ENCODE measurements at places on chromosomes 13 and 19.

DNA sequence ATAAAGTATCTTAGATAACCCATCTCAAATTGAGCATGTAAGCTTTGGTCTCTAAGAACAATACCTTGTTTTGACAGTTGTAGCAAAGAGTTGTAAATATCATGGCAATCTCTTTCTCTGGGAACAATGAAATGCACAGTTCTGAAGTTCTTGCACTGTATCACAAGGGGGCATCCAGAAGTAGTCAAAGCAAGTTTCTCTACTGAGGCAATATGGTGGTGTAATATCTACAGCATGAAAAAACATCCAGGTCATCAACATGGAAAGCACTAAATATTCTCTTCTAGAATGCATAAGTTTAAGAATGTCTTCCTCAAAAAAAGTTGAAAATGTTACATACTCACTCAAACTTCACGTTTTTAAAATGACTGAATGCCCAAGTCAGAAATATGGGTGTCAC is 19.6 kb downstream of the MTMR6 start:
- DNase-seq, result no peak

DNA sequence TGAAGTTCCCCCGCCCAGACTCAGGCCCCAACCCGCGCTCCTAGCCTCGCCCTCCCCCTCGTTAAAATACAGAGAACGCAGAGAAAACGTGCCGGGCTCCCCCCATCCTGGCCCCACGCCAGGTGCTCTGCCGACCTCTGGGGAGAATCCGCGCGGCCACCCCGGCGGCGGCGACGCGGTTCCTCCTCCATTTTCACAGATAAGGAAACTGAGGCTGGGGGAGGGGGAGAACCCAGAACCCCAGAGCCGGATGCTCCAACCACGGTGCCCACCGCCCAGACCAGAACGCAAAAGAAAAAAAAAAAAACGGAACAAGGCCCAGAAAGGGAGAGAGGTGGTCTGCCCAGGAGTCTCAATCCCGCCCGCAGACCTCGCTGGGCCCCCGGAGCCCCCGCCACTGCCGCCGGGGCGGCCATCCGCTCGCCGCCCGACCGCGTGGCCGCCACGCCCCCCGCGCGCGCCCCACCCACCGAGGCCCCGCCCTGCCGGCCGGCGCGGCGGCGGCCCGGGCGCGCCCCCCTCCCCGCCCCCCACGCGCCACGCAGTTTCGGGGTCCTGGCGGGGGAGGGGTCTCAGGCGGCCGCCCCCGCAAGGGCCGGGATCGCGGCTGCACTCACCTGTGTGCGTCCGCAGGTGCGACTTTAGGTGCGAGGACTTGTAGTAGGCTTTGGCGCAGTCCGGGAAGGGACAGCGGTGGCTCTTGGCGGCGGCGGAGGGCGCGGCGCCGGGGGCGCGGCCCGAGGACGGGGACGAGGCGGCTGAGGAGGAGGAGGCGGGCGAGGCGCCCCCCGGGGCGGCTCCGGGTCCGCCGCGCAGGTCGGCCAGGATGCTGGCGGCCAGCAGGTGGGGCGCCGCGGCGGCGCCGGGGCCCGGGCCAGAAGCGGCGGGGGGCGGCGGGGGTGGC is 703 bp downstream of the KLF16 start:
- peak; percentile 55 for DNase-seq

GRCh38 chr13:40288259-40288658 is 378.2 kb downstream of the FOXO1 start:
- no peak for DNase-seq

- DNase-seq, result peak; percentile 73
These were observed 6.5 kb upstream of the TIMM50 start for GRCh38 chr19:39474139-39474620.

DNA sequence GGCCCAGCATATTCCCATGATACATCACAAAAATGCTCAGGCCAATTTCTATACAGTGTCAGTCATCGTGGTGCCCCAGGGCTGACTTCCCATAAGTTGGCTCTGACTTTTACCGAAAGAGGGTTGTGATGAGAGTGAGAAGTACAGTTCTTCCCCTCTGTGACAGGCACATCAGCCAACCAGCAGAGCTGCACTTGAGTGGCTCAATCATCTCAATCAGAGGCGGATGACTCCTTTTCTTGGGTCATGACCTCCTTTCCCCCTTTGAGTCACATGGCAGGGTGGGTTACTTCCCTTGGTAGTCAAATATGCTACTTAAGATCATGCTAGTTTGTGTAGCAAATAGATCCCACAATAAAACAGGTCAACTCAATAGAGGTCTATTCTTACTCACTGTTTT is 6.9 kb upstream of the AMER2 start:
- DNase-seq, result no peak

- DNase-seq, result no peak
These were observed 117.7 kb upstream of the CACNA1A start for GRCh38 chr19:13623716-13624710.

GRCh38 chr19:6376512-6377190 is 918 bp upstream of the PSPN start:
- DNase-seq, result no peak

DNA sequence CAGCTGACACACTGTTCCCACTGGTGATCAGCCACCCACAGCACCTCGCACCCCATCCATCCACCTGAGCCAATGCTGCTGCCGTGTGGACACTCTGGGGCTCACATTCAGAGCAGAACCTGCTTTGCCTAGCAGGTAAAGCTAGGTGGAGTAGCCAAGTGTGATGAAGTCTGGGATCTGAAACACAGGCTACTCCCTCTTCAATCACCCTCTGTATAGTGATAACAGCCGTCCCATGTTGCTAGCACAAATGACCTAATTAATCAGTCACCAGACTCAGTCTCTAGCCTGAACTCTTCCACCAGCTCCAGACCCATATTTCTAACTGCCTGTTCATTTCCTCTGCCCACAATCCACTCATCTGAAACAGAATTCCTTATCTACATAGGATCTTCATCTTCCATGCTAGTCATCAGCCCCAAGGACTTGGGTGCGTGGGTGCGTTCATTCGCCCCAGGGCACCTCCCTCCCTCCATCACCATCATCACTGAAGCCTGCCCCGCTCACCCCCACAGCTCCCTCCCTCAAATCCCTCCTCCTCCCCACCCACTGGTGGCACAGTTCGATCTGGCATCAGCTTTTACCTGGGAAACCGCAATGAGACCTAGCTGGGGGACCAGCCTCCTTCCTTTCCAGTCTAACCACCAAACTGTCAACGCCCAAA is 19.8 kb downstream of the STK24 start:
- peak; percentile 52 for DNase-seq

- DNase-seq, result no peak
These were observed 724 bp upstream of the ZNF780A start for GRCh38 chr19:40091205-40092129.

- no peak for DNase-seq
These were observed 862.6 kb downstream of the DIAPH3 start for GRCh38 chr13:59301174-59301567.

DNA sequence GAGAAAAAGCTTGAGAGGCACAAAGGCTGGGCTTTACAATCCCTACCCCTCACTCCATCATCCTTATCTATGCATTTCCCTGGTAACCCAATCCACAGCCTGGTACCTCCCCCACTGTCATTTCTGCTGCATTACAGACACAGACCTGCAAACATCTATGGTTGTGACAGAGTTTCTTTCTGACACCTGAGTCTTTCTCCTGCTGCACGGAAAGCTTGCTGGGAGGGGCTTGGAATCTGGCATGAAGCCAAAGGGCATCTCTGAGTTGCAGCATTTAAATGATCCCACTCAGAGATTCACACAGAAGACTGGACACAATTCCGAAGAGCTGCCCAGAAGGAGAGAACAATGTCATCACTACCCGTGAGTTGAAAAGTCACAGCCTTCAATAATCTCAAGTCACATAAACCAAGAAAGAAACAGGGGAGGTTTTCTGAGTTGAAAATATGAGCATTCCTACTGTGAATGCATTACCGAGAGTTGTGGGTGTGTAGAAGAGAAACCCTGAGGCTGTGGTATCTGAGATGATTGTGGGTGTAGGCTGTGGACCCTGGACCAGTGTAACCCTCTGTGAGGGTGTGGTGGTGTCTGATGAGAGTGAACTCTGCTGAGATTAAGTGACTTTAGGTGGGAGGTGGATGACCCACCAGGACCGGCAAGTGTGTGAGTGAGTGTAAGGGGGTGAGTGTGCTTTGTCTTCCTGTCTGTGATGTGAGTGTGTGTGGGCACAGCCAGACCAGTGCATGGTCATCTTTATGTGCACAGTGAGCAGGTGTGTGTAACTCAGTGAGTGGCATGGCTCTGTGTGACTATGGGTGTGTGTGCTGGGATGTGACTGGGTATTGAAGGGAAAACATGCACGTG is at the start of gene LGALS14:
Gene LGALS14 (plus strand): TSS at position 301 of the 864 bp plus-strand sequence. CDS start 48 bp downstream, at position 349.
- no peak for DNase-seq

- no peak for DNase-seq
These were observed 202.4 kb downstream of the ITGBL1 start for GRCh38 chr13:101654883-101655282.

- DNase-seq, result no peak
These were observed 1730.2 kb downstream of the OLFM4 start for GRCh38 chr13:54758795-54759194.

GRCh38 chr13:113468472-113469201 is 15.3 kb upstream of the ADPRHL1 start:
- no peak for DNase-seq

GRCh38 chr13:77565635-77566034 is 30.1 kb downstream of the SCEL start:
- DNase-seq, result no peak

DNA sequence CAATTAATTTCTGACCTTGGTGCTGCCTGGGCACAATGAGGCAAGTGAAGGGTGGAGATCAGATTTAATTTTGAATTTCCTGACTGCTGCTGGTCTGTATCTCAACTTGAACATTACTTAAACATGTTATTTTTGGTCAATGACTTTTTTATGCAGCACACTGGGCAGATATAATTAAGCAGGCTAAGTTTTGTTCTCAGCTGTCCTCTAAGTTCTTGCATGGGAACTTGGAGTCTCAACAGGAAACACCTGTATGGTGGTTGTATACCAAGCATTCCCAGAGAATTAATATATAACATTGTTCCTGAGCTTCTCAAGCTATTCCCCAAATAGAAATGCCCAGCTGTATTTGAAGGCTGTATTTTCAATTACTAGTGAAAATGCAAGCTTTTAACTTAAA is 113.5 kb upstream of the EDNRB start:
- DNase-seq, result no peak

GRCh38 chr13:19981685-19982238 is 23.2 kb downstream of the ZMYM2 start:
- no peak for DNase-seq

- DNase-seq, result peak; percentile 36
These were observed 1.1 kb downstream of the PPP1R12C start for GRCh38 chr19:55116232-55116858.

DNA sequence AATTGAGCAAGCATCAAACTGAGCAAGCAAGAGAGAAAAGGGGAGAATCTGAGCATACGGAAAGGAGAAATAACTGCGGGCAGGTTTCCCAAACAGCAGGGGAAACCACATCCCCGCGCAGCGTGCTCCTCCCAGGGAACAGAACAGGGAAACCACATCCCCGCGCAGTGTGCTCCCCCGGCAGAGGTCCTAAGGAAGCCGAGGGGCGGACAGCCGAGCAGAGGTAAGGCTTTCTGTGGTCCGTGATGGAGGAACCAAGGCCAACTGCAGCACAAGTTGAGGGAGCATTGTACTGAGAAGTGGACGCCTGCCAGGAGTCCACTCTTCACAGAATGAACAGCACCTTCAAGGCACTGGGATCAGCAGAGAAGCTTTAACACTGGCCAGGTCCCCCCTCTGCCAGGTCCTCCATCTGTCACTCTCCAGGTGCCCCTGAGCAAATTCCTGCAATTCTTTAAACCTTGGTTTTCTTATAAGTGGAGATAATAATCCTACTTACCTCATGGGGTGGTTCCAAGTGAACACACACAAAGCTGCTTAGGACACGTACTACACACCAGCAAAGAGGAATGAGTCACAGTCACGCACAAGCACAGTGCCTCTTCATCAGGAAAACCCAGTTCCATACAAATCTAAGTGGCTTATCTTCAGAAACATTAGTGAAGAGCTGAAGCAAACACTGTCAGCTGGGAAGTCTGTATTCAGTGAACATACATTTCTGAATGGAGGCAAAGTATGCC is 23.0 kb upstream of the LAMP1 start:
- DNase-seq, result no peak

DNA sequence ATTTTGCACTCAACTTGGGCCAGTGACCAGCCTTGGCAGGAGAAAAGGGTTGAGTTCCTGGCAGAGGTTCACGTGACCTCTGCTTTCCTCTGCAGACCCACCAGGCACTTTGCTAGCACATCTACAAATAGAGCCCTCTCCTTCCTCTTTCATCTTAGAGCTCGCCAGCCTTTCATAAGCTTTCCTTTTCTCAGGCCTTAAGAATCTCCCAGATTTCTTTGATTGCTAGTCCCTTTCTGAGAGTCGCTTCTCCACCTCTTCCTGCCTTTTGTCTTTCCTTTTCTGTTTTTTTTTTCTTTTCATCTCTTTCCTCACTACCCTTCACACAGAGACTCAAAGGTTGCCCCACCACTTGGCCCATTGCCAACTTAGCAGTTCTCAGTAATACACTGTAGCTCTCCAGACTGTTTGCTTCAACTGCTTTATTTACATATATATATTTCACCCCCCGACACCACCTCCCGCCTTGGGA is 375.7 kb upstream of the SPRY2 start:
- no peak for DNase-seq

- peak; percentile 48 for DNase-seq
These were observed 9.8 kb upstream of the CIRBP start for GRCh38 chr19:1259206-1259875.

DNA sequence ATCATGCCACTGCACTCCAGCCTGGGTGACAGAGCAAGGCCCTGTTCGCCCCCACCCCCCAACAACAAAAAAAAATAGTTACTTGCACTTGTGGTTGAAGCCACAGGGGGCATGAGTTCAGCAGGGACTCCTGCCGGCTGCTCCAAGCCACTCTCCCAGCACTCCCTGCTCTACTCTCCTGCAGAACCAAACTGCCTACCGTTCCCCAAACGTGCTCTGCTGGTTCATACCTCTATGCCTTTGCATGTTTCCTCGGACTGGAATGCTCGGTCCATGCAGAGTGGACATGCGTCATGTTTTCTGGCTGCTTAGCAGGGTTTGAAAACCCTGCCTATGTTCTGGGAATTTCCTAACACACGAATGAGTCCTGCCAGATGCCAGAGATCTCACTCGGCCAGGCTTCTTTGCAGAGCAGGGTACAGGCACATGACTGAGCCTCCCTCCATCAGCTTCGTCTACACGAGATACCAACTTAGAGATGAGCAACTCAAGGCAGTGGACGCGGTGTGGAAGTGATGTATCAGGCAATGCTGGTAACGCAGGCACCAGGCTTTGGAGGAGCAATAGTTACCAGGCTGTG is 8.5 kb upstream of the SLC25A15 start:
- DNase-seq, result no peak

Data from activated T-cell treated with anti-CD3 and anti-CD28 coated beads, Interleukin-2, amount 50 U/mL, for 4 hours (primary cell).